Activated CD8-positive, alpha-beta memory T cell treated with anti-CD3 and anti-CD28 coated beads for 1 hour (primary cell): ENCODE measurements at places on chromosomes 7 and 10.

- no peak for DNase-seq
Measured at GRCh38 chr7:101518336-101518735, 110.8 kb downstream of the MYL10 start.

DNA sequence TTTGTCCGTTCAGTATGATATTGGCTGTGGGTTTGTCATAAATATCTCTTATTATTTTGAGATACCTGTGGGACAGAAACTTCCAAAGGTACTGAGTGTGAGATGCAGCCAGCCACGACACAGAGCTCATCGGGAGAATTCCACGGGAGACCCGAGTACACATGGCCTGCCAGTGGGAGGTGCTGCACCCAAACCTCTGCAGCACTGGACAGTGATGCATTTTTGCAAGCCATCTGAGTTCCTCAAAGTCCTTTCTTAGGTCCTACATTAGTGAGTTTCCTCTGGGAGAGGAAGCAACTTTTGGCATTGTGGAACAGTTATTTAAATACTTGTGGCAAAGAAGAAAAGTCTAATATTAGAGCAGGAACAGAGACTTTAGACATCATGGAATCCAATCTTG lies 77.5 kb downstream of the ARID5B start:
- no peak for DNase-seq

GRCh38 chr7:96304573-96304972 lies 17.3 kb downstream of the SLC25A13 start:
- no peak for DNase-seq

GRCh38 chr7:122448893-122449589 lies 144.5 kb upstream of the FEZF1 start:
- no peak for DNase-seq

GRCh38 chr10:47299611-47300428 lies at the start of gene GDF10:
GDF10 (plus strand) TSS chr10:47300197; CDS start chr10:47300652, 455 bp downstream.
- DNase-seq = no peak

DNA sequence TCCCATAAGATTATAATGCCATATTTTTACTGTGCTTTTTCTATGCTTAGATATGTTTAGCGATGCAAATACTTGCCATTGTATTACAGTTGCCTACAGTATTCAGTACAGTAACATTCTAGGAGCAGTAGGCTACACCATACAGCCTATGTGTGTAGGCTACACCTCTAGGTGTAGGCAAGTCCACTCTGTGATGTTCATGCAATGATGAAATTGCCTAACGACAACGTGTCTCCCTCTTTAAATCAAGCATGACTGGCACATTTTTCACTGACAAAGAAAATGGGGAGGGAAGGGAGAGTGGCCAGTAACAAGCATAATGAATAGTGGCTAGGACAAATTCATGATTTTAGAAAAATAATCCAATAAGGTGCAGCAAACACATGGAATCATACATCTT lies 1.7 kb downstream of the NCAPG2 start:
- DNase-seq = no peak

DNA sequence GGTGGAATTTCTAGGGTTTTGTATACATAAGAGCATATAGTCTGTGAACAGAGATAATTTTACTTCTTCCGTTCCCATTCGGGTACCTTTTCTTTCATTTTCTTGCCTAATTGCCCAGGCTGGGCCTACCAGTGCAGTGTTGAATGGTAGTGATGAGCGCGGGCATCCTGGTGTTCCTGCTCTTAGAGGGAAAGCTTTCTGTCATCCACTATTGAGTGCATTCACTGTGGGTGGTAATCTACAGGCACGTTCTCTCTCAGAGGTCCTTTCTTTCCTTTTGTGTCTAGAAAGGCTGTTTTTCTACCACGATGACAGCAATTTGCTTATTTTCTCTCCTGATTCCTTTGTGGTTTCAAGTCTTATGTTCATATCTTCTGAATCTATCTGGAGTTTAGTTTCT lies 65.0 kb downstream of the INPP5A start:
- no peak for DNase-seq

GRCh38 chr7:78121888-78122287 lies 323.3 kb downstream of the PHTF2 start:
- no peak for DNase-seq

DNA sequence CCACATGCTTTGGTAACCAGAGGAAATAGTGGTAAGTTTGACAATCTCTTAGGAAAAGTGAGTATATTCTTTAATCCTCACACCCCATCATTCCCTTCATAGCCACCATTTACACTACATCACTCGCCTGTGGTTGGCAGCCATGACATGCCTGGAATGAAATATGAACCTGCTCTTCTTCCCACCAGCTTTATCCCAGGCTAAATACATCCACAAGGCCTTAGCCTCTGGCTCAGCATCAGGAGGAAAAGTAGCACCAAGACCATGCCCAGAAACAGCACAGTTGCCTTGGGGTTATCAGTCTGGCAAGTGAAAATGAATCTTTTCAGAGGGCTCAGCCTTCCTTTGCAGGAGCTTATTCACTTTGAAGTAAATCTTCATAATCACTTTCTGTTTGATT lies 40.3 kb downstream of the SGCE start:
- DNase-seq = no peak
